Activated CD4-positive, alpha-beta T cell treated with anti-CD3 and anti-CD28 coated beads for 36 hours (primary cell): ENCODE measurements at places on chromosomes 7 and 10. TPM values are rescaled to one million over a fixed set of nuclear protein-coding genes. Genes with fewer than 3 reads are reported as not detected.

Gene TAS2R3
- 0.69 TPM for total RNA-seq

Gene GBX1
- total RNA-seq: 0.16 TPM

Gene CC2D2B
- 0.23 TPM for total RNA-seq

Gene PNLIPRP1
- not detected for total RNA-seq

Gene MYPN
- total RNA-seq: not detected

Gene SFTPD
- total RNA-seq: not detected

Gene COL26A1
- not detected for total RNA-seq

Gene KCNIP2
- 2.7 TPM for total RNA-seq

Gene C10orf95
- total RNA-seq: 0.32 TPM

Gene SLC16A12
- not detected for total RNA-seq

Gene SPDYE11
- not detected for total RNA-seq

Gene AKR1B15
- not detected for total RNA-seq

Gene ORAI2
- total RNA-seq: 25.1 TPM

Gene RAMP3
- not detected for total RNA-seq

Gene WASHC2A
- total RNA-seq: 25.2 TPM

Gene SSC4D
- 0.79 TPM for total RNA-seq

Gene FFAR4
- total RNA-seq: not detected

Gene MACC1
- 0.05 TPM for total RNA-seq

Gene SPDYE8
- not detected for total RNA-seq

Gene MYOZ1
- not detected for total RNA-seq
